ENCODE measurements at places on chromosomes 11 and 22.
A peak's percentile ranks its signal among the peaks of the same experiment; 100 is the strongest.

GRCh38 chr11:79313530-79313913 lies 127.3 kb downstream of the TENM4 start:
- DNase-seq, result no peak

DNA sequence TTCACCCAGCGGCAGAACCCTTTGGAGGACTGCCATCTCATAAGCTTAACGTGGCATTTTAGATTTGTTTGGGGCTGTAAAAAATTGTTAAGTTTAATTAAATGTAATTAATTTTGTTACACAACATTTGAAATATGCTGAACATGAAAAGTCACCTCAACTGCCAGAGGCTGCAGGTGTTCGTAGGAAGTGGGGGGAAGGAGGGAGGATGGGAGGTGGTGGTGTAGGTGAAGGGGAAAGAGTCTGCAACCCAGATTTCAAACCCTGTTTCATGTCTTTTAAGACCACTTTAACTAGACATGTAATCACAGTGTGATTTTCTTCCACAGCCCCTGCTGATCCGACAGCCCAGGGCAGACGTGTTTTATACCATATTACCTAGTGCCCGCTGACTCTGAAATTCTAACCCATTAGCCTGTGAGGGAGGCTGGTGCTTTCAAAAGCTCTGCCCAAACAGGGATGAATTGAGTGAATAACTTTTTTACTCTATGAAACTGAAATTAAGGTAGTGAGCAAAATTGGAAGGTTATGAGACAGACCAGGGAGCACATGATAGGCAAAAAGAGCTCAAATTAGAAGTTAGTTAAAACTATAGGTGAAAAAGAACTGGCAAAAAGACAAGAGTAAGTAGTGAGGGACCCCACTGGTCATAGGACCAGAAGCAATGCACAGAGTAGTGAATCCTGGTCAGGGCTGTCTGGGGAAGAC lies 279.8 kb downstream of the DDX10 start:
- DNase-seq, result no peak

DNA sequence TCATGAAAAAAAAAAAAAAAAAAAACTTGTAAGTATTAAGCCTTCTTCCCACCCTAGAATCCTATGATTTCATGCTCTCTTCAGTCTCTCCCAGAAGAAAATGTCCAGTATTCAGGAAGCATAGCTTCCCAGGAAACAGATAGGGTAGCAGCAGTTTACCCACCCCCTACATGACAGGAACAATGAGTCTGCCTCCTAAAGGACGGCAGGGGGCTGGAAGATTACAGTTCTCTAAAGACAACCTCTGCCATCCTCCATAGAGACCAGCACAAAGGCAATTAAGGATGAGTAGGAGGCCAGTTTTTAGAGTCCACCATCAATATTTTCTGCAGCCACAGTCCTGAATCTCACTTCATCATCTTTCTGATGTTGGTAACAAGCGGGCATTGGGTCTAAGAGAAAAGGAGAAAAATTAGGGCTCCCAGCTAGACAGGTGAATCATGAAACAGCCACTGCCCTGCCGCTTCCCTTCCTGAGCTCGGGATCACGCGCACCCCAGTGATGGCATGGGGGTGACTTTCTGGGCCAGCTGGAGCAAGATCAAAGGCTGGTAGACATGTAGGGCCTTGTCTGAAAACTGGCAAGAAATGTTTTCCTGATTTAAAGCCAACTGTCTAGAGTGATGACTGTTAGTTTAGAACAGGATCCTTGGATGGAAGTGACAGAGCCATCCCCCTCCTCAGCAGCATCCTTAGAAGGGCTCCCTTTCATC lies 322.8 kb downstream of the LARGE1 start:
- no peak for DNase-seq

DNA sequence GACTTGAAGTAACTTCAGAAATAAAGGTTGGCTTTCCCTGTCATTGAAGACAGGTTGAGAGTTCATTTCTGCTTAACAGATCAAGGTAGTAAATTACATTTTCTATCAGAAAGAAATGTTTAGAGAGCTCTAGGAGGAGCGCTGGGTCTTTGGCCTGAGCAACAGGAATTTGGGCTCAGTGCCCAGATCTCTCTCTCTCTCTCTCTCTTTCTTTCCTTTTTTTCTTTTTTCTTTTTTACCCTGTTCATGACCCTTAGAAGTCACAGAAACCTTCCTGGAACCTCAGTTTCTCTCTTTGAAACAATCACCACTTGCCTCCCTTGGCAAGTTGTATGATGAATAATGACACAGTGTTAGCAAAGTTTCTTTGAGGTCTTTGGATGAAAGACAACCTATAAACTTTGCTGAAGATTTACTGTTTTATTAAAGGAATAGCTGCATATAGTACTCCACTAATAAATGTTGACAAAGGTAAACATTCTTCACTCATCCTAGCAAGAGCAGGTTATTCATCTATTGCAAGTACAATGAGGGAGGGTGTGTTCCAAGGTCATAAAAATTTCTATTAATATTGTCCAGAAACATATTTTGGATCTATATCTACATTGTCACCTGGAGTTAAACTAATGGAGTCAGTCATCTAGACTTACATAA lies 35.5 kb upstream of the RASSF10 start:
- DNase-seq, result no peak

DNA sequence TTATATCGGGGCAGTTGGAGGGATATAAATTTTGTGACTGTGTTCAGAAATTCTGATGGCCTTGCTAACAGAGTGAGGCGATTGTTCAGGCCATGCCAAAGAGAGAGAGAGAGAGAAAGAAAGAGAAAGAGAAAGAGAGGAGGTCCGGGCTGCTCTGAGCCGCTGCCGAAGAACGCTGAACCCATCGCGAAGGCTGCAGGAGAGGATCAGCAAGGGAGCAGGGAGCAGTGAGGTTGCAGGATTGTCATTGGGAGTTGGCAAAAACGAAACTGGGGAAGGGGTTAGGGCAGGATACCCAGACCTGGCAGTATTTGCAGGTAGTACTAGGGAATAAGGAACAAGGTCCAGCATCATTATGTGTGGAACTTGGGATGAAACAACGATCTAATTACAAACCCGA lies 537.1 kb downstream of the INSC start:
- DNase-seq, result no peak

GRCh38 chr11:133149698-133150097 lies 382.6 kb downstream of the OPCML start:
- DNase-seq, result no peak

DNA sequence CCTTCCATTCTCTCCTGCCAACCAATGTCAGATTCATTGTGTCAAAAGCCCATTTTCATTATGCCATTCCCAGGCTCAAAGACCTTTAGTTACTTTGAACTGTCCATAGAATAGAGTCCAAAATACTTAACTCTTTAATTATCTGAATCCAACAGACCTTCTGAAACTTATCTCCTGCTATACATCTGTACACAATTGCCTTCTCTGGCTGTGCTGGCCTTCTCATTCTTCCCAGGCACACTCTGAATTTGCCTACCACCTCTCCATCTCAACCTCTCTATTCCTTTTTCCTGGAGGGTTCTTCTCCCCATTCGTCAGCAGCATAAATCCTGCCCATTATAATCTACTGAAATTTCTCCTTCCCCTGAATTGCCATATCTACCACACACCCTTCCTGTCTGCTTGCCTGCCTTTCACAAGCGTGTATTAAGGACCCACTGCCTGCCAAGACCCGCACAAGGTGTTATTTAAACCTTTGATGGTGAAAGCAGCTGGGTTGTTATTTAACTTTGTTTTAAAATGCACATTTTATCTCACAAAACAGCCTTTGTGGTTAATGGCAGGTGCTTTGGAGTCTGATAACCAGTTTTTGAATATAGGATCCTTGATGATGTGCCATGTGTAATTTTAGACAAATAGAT lies 125.9 kb downstream of the CCDC81 start:
- no peak for DNase-seq

- DNase-seq, result peak; percentile 84
Measured at GRCh38 chr11:65817835-65818680, 15.7 kb upstream of the SNX32 start.

DNA sequence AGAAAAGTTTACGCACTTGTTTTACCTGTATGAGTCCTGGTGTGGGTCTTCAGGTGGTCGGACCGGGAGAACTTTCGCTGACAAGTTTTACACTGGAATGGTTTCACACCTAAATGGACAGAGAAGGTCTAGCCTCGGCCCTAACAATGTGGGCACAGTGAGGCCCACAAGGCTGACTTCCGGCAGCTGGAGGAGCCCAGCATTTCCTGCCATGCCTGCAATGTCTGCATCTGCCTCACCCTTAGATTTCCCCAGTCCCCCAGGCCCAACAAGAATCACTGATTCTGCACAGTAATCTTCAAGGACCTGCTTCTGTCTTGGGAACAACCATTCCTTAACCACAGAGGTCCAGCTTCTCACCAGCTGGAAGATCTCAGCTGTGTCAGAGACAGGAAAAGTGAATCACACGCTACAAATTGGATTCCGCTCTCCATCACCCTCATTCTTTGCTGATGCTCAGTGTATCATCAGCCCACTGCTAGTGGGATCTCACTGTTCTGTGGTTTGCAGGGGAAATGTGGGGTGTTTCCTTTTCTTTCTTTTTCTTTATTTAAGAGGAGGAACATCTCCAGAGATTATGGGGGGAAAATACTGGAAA lies 43.3 kb downstream of the WT1 start:
- DNase-seq, result no peak

DNA sequence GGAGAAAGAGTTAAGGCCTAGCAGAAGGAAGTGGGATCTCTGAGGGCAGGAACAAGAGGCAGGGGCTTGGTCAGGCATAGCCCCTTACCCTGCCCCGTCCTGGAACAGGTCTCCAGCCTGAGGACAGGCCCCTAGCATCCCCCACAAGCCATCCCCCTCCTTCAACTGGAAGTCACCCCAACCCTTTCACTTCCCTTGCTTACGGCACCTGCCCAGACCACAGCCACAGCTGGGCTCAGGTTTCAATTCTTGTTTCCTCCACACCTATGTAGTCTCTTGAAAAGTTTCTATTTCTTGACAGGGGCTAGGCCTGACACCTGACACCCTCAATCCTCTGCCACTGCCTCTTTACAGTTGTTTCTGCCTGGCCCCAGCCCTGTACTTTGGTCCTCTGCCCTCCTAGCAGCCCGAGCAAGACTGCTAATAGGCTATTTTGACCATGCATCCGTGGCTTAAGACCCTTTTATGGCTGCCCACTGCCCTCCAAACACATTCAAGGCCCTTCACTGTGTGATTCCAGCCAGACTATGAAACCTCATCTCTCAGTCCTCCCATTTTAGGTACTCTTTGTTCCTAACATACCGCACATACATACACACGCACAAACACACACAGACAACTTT lies 10.9 kb upstream of the FCHSD2 start:
- no peak for DNase-seq

- no peak for DNase-seq
Measured at GRCh38 chr11:66277471-66278362, at the start of gene CNIH2. Gene CNIH2, plus strand, starts transcription at chr11:66278175. Its CDS starts 282 bp downstream, at chr11:66278457.

DNA sequence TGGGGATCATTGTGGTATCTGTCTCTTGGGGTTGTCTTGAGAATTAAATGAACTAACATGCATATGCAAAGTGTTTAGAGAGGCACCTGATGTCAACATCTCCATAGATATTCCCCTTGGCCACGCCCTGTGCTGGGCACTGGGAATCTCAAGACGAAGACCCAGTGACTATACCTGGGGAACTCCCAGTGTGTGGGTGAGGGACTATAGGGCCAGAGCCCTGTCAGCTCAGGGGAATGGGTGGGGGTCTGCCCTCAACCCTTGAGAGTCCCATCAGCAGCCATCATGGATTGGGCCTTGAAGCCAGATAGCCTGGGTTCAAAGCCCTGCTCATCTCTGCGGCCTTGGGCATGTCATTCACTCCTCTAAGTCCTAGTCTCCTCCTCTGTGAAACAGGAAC lies 21.6 kb upstream of the LMO1 start:
- no peak for DNase-seq

DNA sequence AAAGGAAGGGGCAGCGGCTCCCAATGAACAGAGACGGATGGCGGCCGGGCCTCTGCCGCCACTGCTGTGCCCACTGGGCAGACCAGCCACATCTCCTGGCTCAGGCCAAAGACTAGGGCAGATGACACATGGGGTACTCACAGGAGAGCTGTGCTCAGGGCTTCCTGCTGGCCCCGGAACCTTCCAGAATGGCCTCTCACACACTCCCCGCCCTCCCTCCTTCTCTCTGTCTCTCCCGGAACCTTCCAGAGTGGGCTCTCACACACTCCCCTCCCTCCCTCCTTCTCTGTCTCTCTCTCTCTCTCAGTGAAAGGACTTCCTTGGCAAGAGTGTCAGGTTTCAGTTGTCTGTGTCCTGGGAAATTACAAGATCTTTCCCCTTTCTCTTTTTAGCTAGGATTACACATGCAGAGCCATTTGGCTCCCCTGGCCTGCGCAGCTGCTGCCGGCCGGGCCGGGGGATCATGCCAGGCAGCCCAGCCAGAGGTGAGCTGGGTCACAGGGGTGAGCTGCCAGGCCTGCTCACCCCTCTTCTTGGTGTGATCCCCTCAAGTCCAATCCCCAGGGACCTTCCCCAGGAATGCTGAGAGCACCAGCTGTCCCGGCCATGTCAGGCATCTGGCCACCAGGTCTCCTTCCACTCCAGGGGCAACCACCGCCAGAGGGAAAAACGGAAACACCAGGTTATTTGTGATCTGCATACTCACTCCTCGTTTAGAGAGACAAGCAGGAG lies 45.3 kb upstream of the ADA2 start:
- DNase-seq, result no peak

- DNase-seq, result no peak
Measured at GRCh38 chr11:38254913-38255312, 1656.9 kb upstream of the RAG2 start.
